ENCODE measurements at places on chromosomes 2 and 18.

- no peak for DNase-seq
Measured at GRCh38 chr2:84785950-84786349, 94.9 kb downstream of the TRABD2A start.

- no peak for DNase-seq
Measured at GRCh38 chr2:178385595-178386148, 65.3 kb downstream of the PRKRA start.

- no peak for DNase-seq
Measured at GRCh38 chr2:114542695-114543094, 100.3 kb downstream of the DPP10 start.

DNA sequence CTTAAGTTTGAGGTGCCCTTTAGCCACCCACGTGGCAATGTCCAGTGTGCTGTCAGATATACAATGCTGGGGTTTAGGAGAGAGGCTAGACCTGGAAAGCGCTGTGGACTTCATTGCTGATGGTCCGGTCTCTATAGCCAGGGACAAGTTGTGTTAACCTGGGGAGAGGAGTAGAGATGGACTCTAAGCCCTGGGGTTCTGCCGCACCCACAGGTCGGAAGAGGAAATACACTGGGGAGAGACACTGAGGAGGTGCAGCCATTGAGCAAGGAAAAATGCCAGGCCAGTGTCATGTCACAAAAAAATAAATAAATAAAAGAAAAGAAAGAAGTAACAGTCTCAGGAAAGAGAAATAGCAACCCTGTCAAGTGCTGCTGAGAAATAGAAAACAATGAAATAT lies 106.9 kb upstream of the CBLN2 start:
- no peak for DNase-seq

- DNase-seq: no peak
Measured at GRCh38 chr2:237724811-237725478, 73.6 kb upstream of the RBM44 start.

GRCh38 chr2:105291981-105292380 lies 37.6 kb downstream of the TGFBRAP1 start:
- DNase-seq: no peak

- DNase-seq: no peak
Measured at GRCh38 chr18:37672932-37673595, 107.5 kb upstream of the CELF4 start.

DNA sequence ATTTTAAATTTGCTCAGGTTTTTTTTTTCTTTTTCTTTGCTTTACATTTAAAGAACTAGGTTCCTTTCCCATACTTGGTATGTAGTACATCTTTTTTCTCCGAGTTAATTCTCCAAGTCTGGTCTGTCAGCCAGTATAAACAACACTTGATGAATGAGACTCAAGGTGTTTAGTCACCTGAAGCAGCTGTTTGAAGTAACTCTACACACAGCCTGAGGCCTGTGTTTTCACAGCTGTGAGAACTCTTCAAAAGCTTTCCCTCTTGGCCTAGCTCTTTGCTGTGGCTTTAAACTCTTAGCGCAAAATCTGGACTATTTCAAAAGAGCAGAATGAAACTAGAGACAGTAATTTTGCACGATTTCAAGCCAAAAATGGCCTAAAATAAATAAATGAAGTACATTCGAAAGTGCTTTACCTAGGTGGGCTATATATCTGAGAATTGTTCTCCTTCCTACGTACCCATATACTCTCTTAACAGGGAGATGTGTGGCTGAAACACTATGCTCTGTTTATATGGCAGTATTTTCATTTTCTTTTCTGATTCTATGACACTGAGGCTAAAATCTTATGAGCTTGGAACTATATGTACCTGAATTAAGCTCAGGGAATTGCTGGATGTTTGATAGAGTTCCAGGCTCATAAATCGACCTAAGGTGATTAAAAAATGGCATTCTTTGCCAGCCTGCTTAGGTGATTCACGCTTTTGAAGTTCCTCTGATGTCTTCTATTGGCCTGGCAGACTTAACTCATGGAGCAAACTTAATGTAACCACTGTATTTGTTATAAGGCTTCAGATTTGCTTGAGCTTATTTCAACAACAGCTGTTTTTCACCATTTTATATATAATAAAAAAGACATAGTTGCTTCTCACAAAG lies 1044.1 kb upstream of the ZEB2 start:
- DNase-seq: no peak

DNA sequence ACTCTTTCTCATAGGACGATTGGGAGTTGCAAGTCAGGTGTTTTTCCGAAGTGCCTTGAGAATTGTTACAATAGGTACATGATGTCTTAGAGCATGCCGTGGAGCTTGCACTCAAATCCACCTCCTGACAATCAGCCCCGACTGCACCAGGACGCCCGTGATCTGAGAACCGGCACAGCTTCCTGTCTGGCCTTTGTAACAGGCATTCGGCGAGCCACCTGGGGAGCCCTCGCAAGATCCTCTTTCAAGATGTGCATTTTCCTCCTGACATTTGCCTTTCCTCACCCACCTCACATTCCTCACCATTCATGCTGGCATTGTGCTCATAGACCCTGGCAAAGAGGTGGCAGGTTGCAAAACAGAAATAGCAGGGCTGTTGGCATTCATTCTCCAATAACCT lies 427.3 kb downstream of the GALR1 start:
- DNase-seq: no peak

DNA sequence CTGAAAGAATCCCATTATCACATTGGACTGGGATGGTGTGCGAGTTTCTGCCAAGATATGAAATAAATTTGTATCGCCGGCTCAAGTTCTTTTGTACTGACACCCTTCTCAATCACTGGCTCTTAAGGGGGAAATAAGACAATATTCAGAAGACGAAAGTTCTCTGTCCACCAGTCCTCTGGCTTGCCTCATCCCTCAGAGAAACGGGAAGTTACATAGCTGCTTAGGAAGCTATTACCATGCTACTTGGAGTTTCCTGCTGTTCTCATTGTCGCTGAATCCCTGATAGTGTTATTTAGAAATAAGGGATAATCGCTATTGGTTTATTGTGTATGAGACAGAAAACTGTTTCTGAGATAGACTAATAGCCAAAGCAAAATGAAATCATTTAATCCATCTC lies 205.0 kb upstream of the ZNF521 start:
- no peak for DNase-seq

DNA sequence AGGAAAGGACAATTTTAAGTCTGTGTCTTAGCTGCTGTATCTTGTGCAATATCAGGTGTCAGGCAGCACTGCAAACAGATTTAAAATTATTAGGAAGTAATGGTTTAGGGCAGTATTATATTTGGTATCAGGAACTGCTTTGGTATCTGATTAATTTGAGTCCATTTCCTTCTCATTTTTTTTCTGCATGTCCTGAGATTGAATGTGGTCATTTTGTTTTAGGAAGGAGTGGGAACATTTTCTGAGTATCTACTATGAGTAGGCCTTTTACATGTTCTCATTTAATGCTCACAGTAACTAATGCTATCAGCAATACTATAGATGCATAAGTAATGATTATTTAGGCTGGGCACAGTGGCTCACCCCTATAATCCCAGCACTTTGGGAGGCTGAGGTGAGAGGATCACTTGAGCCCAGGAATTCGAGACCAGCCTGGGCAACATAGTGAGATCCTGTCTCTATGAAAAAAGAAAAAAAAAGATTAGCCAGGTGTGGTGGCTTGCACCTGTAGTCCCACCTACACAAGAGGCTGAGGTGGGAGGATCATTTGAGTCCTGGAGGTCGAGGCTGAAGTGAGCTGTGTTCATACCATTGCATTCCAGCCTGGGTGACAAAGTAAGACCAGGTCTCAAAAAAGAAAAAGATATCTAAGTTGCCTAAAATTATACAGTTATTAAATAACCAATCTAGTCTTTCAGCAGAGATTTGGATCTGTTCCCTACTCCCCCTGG lies 4.7 kb downstream of the FMNL2 start:
- DNase-seq: no peak

DNA sequence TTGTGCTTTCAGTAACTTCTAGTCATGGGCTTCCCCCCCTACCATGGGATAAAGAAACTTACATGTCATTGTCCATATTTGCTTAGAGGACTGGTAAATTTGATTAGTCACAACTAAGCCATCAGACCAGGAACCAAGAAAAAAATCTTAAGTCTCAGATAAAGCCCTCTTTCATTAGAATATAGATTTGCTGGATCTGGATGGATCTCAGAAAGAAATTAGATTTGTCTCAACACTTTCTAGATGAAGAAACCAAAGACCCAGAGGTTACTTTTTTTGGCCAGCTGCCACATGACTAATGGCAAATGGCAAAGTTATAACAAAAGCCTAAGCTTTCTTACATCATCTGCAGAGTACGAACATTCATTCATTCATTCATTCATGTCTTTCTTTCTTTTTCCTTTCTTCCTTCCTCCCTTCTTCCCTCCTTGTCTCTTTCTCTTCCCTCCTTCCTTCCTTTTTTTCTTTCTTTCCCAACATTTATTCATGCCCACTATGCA lies 60.2 kb downstream of the CDCA7 start:
- DNase-seq: no peak

GRCh38 chr2:41828052-41828643 lies 219.7 kb upstream of the PKDCC start:
- DNase-seq: no peak

GRCh38 chr2:168997794-168998193 lies 33.3 kb downstream of the ABCB11 start:
- DNase-seq: no peak

GRCh38 chr18:58177004-58177717 lies 133.1 kb downstream of the NEDD4L start:
- DNase-seq: no peak

DNA sequence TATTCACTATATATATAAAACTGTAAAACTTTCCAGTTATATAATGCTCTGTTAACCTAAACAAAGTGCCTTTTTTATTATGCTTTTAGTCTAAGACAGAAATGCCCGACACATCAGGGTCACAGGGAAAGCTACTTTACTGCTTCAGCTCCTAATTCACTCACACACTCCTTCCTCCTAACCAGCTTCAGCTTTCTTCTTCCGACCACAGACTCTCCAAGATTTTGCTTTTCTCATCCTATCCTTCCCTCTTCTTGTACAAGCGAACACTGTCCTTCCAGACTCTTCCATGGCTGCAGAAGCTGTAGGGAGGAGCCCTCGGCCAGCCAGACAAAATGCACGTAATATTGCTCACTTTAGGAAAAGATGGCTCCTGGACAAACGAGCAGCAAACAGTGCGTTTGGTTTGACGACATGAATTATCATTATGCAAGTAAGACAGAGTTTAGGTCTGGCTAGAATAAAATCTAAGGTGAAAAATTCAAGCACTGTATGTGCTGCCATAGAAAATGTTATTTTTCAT lies 47.5 kb upstream of the HNRNPA3 start:
- peak; percentile 53 for DNase-seq

DNA sequence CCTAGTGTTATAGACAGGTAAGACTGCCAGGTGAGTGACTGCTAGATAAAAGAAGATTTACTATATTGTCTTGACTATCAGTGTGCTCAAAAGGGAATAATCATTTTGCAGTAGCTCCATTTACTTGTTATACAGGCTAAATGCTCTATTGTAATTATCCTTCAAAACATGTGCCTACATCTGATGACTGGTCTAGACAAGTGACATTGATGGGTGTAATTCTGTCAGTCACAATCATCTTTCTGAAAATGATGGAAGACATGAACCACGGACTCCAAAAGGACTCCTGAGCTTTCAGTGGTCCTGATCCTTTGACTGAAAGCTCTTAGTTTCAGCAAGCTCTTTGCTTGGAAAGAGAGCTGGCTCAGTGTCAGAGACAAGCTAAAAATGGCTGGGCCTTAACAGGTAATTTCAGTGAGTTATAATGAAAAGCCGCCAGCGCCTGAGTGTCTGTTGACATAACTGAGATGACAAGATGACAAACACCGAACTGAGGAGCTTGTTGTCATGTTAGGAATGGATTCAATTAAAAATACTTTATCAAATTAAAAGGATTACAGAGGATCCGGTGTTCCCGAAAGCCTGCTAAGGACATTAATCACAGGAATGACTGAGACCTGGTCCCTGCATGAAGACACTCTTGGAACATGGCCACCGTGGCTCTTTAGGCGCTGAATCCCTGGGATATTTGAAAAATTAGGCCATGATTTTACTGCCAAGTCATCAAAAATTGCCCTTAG lies 141.7 kb downstream of the CMPK2 start:
- DNase-seq: no peak

- DNase-seq: no peak
Measured at GRCh38 chr2:131039908-131040660, 53.2 kb downstream of the FAM168B start.

DNA sequence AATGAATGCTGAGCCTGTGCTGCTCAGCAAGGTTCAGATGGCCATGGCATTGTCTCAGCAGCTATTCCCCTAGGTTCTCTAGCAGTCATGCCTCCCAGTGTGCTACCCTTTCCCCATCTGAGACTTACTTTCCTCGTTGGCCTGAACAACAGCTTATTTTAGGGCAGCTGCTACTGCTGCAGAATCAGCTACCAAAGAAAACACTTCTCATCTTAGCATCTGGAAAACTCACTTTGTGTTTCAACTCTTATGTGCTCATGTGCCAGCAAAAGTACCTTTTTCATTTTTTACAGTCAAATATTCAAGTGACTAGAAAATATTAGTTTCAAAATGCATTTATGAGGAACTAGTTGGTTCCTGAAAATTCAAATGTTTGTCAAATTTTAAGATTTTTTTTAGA lies 60.4 kb upstream of the ZNF397 start:
- no peak for DNase-seq

GRCh38 chr2:74501335-74502071 lies 2.1 kb upstream of the LBX2 start:
- DNase-seq: no peak

Measured in hematopoietic multipotent progenitor cell treated with erythropoietin and hydrocortisone succinate and interleukin-3 and kit ligand, for 8 days (in vitro differentiated cells).